ENCODE measurements at places on chromosomes 1 and 21.

DNA sequence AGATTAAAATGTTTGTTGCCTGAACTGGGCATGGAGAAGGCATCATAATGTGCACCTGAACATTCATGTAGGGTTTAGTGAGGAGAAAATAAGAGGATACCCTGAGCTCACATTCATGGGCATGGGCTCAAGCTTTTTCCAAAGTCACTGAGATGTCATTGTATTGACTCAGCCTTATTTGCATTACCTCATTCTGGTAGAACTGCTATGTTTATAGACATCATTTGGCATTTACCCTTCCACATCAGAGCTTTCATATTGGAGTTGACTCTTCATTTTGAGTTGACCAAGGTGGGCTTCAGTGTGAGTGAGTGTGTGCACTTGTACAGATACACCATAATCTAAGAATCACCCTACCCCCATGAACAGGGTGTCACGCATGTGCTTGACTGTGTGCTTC, 143.2 kb downstream of the PBX1 start:
- no peak for DNase-seq

GRCh38 chr1:184214128-184214527, 162.6 kb downstream of the TSEN15 start:
- no peak for DNase-seq

- DNase-seq, result no peak
Observed at GRCh38 chr1:91895832-91896556, 10.0 kb upstream of the TGFBR3 start.

- DNase-seq, result no peak
Observed at GRCh38 chr21:46229133-46229922, 754 bp upstream of the LSS start.

DNA sequence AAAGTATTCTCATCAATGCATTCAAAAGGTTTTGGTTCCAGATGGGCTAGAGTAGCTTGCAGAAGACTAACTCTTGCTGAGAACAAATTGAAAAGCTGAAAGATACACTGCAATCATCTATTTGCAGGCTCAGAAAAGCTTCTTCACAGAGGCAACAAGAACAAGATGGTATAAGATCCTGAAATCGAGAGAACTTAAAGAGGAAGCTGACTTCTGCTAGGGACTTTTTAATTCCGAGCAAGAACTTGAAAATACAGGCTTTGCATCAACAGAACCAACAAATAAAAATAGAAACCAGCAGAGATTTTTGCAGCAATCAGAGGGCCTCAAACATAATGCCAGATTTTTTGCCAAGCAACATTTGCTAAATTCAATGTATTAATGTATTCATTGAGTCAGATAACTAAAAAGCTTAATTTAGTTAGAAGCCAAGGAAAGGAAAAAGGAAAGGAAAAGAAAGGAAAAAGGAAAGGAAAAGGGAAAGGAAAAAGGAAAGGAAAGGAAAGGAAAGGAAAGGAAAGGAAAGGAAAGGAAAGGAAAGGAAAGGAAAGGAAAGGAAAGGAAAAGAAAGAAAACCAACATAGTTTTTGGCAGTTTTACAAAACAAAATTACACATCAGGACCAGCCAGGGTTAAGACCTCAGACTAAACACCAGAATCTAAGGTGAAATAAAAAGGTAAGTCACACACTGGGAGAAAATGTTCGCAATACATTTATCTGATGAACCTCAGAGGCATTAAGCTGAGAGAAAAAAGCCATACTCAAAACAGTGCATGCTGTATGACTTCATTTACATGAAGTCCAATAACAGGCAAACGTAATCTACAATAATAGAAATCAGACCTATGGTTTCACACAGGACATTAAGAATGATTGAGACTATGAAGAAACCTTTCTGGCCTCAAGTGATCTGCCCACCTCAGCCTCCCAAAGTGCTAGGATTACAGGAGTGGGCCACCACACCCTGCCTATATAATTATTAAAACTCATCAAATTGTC, 42.6 kb downstream of the FAF1 start:
- DNase-seq, result no peak

DNA sequence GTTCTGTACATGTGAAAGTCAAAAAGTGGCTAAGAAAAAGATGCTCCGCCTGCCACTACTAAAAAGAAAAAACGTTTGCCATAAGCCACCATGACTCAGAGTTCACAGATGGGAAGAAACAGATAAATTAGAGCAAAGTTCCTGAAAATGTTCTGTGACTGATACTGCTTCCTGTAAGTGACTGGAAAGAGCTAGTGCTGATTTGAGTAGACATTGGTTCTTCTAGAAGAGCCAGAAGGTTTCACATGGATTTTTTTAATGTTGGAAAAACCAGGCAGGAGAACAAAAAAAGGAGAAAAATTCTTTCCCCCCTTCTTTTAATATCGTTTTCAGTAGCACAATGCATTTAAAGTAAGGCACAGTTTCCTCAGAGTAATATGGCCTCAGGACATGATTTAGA, 221.4 kb downstream of the HLX start:
- no peak for DNase-seq

- no peak for DNase-seq
Observed at GRCh38 chr1:225877580-225877979, 4.6 kb downstream of the TMEM63A start.

DNA sequence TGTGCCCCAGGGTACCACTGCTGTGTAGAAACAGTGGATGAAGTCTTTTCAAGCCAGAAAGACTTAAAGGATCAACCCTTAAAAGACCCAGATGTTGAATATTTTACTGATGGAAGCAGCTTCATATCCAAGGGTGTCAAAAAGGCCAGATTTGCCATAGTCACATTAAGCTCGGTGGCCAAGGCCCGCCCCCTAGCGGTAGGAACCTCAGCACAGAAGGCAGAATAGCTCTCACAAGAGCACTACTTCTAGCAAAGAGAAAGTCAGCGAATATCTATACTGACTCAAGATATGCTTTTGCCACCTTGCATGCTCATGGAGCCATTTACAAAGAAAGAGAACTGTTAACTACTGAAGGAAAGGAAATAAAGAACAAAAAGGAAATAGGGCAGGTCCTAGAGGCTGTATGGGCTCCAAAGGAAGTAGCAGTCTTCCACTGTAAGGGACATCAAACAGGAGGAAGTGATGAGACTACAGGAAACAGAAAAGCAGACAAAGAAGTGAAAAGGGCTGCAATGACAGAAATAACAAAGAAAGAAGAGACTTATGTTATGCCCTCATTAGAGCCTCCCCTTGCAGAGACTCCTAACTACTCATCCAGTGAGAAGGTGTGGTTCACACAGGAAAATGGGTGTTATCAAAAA, 90.5 kb downstream of the LIPI start:
- no peak for DNase-seq

DNA sequence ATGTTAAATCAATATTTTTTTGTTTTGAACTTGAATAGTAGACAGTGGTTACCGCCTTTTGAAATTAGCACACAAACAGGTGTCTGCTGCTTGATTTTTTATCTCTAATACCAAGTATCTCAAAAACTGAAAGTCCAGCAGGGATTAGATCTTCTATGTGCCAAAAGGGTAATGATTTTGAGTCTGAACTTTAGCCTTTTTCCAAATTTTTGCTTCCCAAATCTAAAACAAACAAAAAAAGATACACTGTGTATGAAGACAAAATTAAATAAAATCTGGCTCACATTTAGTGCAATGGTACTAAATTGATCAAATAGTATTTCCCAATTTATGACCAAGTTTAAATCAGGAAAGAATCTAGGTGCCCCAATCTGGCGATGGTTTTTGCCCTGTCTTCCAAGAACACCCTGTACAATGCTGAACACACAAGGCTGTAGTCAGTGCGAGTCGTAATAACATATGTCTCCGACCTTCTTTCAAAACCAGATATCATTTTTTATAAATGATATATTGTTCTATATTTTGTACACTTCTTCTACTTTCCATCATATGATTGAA, 40.5 kb downstream of the PLPPR4 start:
- no peak for DNase-seq

DNA sequence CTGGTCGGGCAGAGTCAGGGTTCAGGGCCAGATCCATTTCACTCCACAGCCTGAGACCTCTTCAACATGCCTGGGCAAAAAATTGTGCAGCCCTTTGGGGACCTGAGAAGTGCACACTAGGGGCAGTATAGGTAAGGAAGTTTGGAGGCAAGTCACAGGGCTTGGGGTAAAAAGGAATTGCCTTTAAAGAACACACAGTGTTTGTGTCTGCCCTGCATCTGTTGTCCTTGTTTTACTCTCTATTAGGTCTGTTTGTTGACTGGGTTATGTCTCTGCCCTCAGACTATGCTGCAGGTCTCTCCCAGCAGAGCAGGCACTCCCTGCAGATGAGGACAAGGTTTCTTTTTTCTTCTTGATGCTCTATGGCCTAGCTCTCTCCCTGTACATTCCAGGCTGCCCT, 22.0 kb downstream of the LDLRAD2 start:
- DNase-seq, result no peak

- no peak for DNase-seq
Observed at GRCh38 chr1:188281921-188282320, 1453.2 kb downstream of the PLA2G4A start.

DNA sequence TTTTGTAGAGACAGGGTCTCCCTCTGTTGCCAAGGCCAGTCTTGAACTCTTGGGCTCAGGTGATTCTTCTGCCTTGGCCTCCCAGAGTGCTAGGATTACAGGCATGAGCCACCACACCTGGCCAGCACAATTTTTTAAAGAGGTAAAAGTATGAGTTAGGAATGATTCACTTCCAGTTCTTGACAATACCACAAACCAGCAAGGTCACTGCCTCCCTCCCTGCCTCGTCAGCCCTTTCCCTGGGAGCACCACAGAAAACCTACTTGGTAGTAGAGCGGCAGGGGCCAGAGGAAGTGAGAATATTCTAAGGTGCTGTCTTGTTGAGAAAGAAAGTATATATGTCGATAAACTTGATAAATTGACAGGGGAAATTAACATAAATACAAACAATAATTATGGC, 10.8 kb upstream of the CDA start:
- DNase-seq, result no peak

DNA sequence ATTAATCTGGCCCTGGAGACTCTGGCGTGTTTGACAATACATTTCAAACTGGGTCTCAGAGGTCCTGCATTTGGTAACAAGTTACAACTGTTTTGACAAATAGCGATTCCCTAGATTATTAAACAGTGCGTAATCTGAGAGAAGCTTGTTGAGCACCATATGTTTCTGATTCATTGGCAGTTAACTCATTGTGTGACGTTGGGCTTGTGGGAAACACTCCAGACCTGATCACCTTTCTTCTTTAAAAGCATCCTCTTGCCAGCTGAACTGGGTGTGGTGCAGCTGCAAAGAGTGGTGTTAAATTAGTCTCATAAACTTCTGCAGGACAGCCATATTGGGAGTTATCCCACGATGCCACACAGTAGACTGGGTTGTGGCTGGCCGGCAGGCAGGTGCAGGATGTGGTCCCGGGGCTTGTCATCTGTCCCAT, 82.7 kb downstream of the CDC7 start:
- no peak for DNase-seq

GRCh38 chr1:44553771-44554170, 120.5 kb downstream of the TMEM53 start:
- no peak for DNase-seq
